Osteocyte (in vitro differentiated cells): ENCODE measurements at places on chromosomes 5 and 9.

DNA sequence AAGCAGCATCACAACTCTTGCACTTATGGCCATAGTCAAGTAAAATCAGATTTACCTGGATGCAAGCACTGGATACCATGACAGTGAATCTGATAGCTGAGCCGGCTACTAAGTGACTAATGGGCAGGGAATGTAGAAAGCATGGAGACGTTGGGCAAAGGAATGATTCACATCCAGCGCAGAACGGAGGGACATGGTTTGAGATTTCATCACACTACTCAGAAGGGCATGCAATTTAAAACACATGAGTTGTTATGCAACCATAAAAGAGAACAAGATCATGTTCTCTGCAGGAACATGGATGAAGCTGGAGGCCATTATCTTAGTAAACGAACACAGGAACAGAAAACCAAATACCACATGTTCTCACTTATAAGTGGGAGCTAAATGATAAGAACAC, 169.1 kb upstream of the PIK3R1 start:
- DNase-seq: no peak

DNA sequence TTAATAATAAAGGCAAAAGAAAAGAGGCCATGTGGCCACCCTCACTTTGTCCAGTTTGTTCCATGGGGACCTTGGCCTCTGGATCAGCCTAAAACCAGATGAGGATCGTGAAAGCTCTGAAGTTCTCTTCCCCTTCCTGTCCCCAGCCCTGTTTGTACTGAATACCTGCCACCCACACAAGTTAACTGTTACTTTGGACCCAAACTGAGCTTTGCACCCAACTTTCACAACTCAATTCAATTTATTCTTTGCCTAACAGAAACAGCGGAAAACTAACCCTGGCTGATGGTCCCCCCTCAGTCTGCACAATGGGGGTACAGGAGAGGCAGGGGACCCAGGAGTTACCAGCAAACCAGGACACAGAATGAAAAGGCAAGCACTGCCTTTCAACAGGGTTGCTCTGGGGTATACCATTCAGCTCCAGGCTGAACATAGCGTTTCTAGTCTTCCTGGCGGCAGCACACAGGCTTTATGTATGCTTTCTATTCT, 28.2 kb downstream of the ABCA1 start:
- DNase-seq: no peak

- DNase-seq: no peak
Observed at GRCh38 chr9:532707-533106, 308.8 kb upstream of the DMRT1 start.

GRCh38 chr5:174273325-174273724, 227.8 kb downstream of the NSG2 start:
- DNase-seq: no peak

DNA sequence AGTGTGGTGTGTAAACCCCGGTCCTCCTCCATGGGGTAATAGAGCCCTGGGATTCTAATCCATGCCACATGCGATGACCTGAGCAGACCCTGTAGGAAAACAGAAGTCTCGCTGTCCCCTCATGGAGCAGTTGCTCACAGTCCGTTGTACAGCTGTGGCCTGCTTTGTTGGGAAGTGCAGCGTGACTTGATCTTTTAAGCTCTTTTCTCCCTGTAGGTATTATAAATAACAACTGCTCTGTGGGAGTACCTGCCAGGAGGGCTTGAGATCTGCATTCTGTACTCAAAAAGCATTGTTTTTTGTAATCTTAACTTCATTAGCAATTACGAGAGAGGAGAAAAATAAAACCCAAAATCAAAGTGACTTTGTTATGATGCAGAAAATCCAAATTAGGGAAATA, 17.3 kb downstream of the MEGF10 start:
- DNase-seq: no peak

- DNase-seq: no peak
Observed at GRCh38 chr9:108978205-108978604, 35.1 kb downstream of the CTNNAL1 start.

DNA sequence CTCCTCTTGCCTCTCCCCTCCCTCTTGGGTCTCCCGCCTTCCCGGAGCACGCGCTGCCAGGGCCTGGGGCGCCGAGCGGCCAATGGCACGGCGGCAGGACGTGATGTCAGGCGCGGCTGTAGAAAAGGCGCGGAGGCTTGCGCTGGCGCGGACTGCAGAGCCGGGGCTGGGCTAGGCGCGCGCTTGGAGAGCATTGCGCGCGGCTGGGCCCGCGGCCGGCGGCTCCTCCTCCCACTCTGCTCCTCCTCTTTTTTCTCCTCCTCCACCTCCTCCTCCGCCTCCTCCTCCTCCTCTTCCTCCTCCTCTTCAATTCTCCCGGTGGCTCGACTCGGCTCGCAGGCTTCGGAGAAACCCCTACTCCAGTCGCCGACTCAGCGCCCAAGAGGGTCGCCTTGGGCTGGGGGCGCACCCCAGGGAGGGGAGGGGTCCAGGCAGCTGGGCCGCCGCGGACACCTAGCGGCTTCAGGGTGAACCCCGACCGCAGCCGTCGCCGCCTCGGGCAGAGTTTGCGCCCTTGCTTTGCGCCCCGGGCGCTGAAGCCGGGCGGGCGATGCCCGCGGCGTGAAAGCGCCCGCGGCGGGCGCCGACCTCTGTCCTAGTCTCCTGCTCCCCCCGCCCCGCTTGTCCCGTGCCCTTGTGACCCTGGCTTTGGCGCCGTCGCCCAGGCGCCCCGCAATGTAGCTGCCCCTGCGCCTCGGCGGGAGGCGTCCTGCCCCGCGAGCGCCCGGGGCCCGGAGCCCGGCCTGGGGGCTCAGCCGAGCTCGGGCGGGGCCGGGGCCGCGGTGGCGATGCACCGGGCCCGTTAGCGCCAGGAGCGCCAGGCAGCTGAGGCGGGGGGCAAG, at the start of gene LHX2:
Gene LHX2 (plus strand): TSS at position 309 of the 842 bp plus-strand sequence. CDS start 581 bp downstream, outside the sequence.
- DNase-seq: no peak

DNA sequence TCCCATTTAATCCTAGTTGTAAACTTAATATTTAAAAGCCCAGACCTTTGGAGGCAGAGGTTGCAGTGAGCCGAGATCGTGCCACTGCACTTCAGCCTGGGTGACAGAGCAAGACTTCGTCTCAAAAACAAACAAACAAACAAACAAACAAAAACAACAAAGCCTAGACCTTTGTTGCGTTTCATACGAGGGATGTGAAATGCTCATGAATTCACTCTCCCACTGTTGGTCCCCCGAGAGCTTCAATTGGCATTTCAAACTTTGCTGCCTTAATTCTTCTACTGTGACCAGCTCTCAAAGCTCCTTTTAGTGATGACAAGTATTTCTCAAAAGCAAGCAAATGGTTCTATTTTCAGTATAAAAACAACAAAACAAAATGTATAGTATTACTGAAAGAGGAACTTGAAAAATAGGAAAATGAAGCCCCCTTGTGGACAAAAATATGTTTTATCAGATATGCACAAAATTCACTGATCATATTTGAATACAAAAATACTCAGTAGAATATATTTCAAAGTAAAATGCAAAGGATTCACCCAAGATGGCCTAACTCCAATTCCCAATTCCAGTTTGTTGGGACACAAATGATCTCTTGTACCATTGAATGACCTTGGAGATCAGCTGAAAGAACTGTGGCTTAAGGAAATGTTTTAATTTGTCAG, 140.4 kb downstream of the ESM1 start:
- DNase-seq: no peak
